ENCODE measurements at places on chromosomes 6 and 20. TPM values are rescaled to one million over a fixed set of nuclear protein-coding genes. Genes with fewer than 3 reads are reported as not detected.

GRCh38 chr6:129663531-129663930, 46.4 kb downstream of the ARHGAP18 start:
- no peak overlapping the region for H3K4me3 ChIP-seq
- no peak overlapping the region for H3K27ac ChIP-seq
- no peak for DNase-seq
- H3K27me3 ChIP-seq: peaks cover under 1% of the 10 kb centered on the region

GRCh38 chr20:25659999-25660398, 36.2 kb upstream of the NANP start:
- H3K36me3 ChIP-seq: no peaks in the 10 kb centered on the region
- no peak for DNase-seq
- H3K27me3 ChIP-seq: no peaks in the 10 kb centered on the region

GRCh38 chr6:163963205-163964120, 548.9 kb downstream of the QKI start:
- no peak overlapping the region for H3K4me3 ChIP-seq
- no peaks in the 10 kb centered on the region for H3K4me1 ChIP-seq
- H3K27me3 ChIP-seq: no peaks in the 10 kb centered on the region
- H3K27ac ChIP-seq: no peak overlapping the region

- H3K27ac ChIP-seq: peak overlapping the region; percentile 1
- H3K4me3 ChIP-seq: peak overlapping the region; percentile 30
- peaks cover 53% of the 10 kb centered on the region for H3K4me1 ChIP-seq
- DNase-seq: no peak
- no peaks in the 10 kb centered on the region for H3K36me3 ChIP-seq
Measured at GRCh38 chr6:32149932-32150870, 1.5 kb downstream of the PRRT1 start.

DNA sequence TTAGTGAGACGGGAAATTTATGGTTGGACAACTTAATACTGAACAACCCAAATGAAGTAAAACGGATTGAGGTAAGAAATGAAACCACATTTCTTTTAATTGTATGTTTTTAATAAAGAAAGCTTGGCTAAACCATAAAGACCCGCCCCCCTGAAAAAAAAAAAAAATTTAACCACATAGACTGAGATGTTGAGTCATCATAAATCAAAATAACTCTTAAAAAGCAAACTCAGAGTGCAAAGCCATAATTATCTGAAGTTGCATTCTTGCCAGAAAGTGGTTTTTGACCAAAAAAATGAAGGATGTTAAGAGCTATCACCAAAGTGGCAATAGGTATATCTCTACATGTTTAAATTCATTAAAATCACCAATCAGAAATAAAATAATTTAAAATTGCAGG, 101.8 kb upstream of the COL21A1 start:
- no peak for DNase-seq

GRCh38 chr6:7411328-7411727, 21.7 kb downstream of the RIOK1 start:
- no peak overlapping the region for H3K4me3 ChIP-seq
- H3K27me3 ChIP-seq: no peaks in the 10 kb centered on the region
- no peak overlapping the region for H3K27ac ChIP-seq
- no peaks in the 10 kb centered on the region for H3K4me1 ChIP-seq
- peaks cover 25% of the 10 kb centered on the region for H3K36me3 ChIP-seq

GRCh38 chr20:40941133-40941610, 87.5 kb upstream of the TOP1 start:
- H3K4me3 ChIP-seq: no peak overlapping the region
- no peak for DNase-seq
- H3K27me3 ChIP-seq: peaks cover 5% of the 10 kb centered on the region
- H3K36me3 ChIP-seq: no peaks in the 10 kb centered on the region
- H3K4me1 ChIP-seq: peaks cover 10% of the 10 kb centered on the region

GRCh38 chr6:116355796-116356195, 15.0 kb upstream of the DSE start:
- H3K27me3 ChIP-seq: no peaks in the 10 kb centered on the region
- no peaks in the 10 kb centered on the region for H3K4me1 ChIP-seq
- no peak overlapping the region for H3K27ac ChIP-seq
- H3K4me3 ChIP-seq: no peak overlapping the region
- H3K36me3 ChIP-seq: peaks cover 3% of the 10 kb centered on the region

CCDC170 gene
- polyA plus RNA-seq: 0.78 TPM

EEF1A2 gene
- polyA plus RNA-seq: not detected

CAGE1 gene
- polyA plus RNA-seq: 0.21 TPM

LCA5 gene
- not detected for polyA plus RNA-seq
